ENCODE measurements at places on chromosomes 6 and 20.

DNA sequence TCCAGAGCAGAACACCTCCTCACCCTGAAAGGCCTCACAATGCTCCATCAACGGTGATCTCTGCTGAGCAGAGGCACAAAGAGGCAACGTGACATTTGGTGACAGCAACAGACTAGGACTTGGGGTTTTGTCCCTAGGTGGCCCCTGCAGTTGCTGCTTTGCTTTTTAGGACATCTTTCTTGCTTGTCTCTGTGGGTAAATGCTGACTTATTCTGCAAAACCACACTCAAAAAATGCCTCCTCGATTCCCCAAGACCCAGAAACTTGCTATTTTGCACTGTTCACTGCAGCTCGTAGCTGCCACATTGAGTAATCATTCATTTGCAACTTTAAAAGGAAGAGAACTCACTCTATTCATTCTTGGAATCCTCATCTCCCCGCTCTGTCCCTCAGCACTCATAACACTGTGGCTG lies 209.9 kb downstream of the LY86 start:
- no peak for DNase-seq

- DNase-seq, result no peak
These were observed 120.7 kb upstream of the ZFP64 start for GRCh38 chr20:52312132-52312729.

DNA sequence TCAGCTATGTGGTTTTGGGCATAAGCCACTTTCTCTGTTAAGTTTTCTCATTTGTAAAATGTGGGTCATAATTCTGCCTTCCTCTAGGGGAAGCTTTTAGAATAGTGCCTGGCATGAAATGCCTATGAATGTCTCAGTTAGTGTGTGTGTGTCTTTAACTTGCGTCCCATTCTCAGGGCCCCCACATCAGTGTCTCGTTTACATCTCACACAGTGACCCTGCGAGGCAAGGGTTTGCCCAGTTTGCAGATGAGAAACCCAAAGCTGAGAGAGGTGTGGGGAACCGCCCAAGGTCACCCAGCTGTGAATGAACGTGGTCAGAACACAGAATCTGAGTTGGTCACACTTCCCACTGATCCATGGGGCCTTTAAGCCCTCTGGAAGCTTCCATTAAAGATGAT lies 14.1 kb downstream of the DYNLRB1 start:
- no peak for DNase-seq

GRCh38 chr6:141252828-141253608 lies 879.7 kb upstream of the GJE1 start:
- no peak for DNase-seq

GRCh38 chr6:29620630-29621029 lies 12.4 kb downstream of the GABBR1 start:
- no peak for DNase-seq

GRCh38 chr6:134574491-134574890 lies 256.6 kb upstream of the SGK1 start:
- DNase-seq, result no peak

GRCh38 chr6:158761746-158762145 lies 57.4 kb downstream of the EZR start:
- no peak for DNase-seq

GRCh38 chr6:144408161-144408560 lies 123.0 kb downstream of the UTRN start:
- DNase-seq, result no peak

DNA sequence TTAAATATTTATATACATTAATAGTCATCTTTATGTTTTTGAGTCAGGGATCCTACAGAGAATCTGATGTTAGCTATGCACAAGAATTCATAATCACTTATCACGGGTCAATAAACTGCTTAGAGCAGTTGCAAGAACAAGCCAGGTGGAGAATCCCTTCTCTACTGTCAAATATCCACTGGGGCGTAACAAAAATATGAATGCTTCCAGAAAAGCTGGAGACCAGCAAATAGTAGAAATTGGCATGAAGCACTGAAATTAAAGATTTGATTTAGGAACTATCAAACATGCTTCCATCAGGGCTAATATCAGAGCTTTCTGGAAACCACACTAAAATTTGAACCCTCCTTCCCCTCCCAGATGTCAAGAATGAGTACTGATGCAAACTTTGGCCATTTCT lies 37.3 kb downstream of the ADGRG6 start:
- DNase-seq, result no peak

- no peak for DNase-seq
These were observed 2.9 kb upstream of the TFB1M start for GRCh38 chr6:155317186-155317585.

DNA sequence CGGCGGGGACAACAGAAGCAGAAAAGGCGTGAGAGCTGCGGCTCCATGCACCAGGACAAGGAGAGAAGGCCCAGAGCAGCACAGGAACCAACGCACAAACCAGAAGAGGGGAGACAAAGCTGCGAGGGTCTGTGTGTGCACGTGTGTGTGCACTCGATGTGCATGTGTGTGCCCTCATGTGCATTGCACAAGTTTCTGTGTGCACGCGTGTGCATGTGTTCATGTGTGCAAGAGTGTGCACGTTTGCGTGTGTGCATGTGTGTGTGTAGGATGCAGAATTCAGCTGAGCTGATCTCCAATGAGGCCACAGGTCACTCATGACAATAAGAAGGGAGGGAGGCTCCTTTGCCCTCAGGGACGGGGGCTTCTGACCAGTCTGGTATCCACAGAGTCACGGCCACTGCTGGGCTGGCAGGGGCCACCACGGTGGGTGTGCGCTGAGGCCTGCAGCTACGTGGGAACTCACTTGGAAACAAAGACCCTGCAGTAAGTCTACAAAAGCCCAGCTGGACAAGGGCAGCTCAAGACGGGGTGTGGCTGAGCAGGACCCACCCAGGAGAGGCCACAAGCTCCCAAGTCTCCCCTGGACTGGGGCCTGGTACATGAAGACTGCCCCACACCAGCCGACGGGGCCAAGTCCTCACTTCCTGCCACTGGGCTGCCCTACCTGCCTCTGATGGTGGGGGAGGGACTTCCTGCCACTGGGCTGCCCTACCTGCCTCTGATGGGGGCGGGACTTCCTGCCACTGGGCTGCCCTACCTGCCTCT lies 48.1 kb upstream of the CHRNA4 start:
- no peak for DNase-seq

- no peak for DNase-seq
These were observed 38.3 kb downstream of the FAM120B start for GRCh38 chr6:170344631-170345576.

GRCh38 chr6:151551223-151551857 lies 57.5 kb downstream of the CCDC170 start:
- no peak for DNase-seq

GRCh38 chr20:610130-611046 lies at the start of gene TCF15:
TCF15 (minus strand) TSS chr20:610309; CDS start chr20:610237, 72 bp downstream.
- peak; percentile 75 for DNase-seq

- DNase-seq, result no peak
These were observed 43.9 kb downstream of the NRN1 start for GRCh38 chr6:5962794-5963193.

GRCh38 chr20:41276317-41276751 lies 41.2 kb downstream of the ZHX3 start:
- DNase-seq, result no peak

DNA sequence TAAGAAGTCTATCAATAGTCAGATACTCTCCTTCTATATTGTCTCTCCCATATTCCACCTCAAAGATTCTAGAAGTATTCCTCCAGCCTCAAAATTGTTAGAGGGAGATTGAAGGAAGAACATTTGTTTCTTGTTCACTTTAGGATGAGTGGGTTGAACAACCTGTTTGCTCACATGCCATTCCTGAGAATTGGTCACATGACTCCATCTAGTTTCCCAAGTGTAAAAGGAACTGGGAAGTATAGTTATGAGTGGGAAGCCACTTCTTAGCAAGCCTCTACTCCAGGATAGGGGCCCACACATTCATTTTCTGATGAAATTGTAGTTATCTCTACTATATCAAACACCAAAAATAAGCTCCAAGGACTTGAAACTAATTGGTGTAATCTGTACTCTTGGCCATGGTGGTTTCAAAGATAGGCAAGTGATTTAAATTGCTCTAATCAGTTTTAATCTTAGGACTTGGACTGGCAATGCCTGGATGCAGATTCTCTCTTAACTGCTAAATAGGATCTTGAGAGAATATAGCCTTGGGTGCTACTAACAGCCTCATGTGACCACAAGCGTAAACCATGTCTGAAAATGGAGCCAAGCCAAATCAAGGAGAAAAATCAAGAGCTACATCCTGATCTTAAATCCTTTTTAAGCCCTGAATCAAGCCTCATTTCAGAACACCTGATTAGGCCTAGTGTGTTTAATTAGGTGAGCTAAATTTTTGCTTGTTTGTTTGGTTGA lies 758.7 kb upstream of the MAN1A1 start:
- no peak for DNase-seq

DNA sequence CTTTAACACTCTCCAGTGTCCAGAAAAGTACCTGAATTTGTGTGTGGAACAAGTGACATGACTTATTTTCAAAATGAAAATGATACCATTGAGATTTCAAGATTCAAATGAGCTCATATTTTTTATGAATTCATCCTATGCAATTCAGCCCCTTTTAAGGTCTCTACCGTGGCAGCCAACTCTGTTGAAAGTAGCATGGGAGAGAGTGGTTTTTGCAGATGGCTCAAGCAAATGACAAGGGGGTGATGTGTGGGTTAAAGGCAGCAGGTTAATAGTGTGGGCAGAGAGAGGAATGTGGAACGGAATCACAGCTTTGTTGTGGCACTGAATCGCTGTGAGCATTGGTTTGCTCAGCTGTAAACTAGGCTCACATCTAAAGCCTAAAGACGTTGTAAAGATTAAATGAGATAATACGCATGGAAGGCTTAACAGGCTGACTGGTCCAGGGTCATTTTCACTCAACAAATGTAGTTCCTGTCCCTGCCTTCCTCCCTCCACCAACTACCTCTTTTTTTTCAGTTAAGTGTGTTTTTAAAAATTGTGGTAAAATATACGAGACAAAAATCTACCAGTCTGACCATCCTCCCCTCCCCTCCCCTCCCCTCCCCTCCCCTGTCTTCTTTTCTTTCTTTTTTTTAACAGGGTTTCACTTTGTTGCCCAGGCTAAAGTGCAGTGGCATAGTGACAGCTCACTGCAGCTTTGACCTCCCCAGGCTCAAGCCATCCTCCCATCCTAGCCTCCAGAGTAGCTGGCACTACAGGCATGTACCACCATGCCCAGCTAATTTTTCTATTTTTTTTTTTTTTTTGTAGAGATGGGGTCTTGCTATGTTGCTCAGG lies 114.7 kb upstream of the ZNF217 start:
- no peak for DNase-seq
